ENCODE measurements at places on chromosomes 16 and 17.
A peak's percentile ranks its signal among the peaks of the same experiment; 100 is the strongest.

- DNase-seq = no peak
Measured at GRCh38 chr16:54460263-54460860, 173.8 kb upstream of the IRX3 start.

GRCh38 chr16:89841275-89841674, 13.0 kb downstream of the SPIRE2 start:
- no peak for DNase-seq

- no peak for DNase-seq
Measured at GRCh38 chr17:9533441-9533840, 42.2 kb downstream of the STX8 start.

DNA sequence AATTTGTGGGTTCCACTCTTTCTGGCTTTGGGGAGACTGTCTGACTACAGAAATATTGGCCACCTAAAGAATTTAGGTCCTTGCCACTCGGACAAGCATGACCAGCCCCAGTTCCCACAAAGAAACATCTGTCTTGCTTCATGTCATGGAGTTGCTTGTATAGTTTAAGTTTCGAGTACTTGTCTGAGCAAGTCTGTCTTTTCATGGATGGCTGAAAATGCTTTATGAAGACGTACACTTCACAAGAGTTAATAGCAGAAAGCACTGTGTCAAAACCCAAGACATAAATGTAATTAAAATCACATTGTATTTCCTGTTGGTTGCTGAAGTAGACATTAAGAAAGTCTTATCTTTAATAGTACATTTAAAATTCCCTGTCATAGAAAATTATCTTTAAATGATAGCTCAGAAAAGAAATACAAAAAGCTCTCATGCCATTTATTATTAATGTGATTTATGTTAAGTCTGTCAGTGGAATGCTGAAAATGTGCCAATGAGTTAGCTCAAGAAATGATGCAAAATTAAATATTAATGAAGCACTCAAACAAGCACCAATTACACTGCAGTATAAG, 29.8 kb upstream of the XYLT2 start:
- DNase-seq = no peak

GRCh38 chr17:83073389-83074063, 5.9 kb upstream of the METRNL start:
- DNase-seq = no peak

DNA sequence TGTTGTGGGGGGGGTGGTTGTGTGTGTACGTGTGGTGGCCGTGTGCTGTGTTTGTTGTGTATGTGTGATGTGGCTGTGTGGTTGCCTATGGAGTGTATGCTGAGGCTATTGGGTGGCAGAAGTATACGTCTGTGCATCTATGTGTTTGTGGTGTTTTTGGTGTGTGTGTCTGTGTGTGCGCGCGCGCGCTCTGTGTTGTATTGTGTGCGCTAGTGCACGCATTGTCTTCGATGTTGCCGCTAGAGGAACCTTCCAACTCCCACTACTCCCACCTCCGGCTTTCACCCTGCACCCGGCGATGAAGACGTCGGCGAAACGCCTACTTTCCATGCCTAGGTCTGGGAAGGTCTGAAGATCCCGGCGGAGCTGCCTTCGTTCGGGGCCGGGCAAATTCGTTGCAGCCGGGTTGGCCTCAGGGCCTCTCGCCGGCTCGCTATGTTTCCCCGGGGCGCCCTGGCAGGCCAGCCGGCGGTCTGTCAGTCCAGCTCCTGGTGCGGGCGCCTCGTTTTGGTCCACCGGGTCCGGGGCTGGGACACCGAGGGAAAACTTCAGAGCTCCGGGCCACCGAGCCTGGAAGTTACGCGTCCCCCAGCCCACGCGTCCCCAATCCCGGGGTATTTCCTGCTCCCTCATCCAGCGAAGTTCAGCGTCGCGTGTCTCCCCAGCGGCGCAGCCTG, 5.2 kb upstream of the DLX4 start:
- no peak for DNase-seq

GRCh38 chr17:51353296-51353695, 93.0 kb downstream of the UTP18 start:
- no peak for DNase-seq

GRCh38 chr17:30254150-30254549, 18.7 kb upstream of the SLC6A4 start:
- DNase-seq = no peak

DNA sequence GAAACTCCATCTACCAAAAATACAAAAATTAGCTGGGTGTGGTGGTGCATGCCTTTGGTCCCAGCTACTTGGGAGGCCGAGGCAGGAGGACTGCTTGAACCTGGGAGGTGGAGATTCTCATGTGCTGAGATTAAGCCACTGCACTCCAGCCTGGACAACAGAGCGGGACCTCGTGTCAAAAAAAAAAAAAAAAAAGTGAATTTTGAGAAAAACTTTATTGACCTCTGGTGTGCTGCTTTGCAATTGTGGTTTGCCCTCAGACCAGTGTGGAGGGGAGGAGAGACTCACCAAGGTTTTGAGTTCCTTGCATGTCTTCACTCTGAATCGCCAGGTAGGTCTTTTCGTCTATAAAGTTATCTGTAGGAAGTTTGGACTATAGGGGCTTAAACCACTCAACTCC, 145.2 kb downstream of the CPPED1 start:
- no peak for DNase-seq

GRCh38 chr17:78675316-78675616, 98.1 kb upstream of the DNAH17 start:
- DNase-seq = no peak

DNA sequence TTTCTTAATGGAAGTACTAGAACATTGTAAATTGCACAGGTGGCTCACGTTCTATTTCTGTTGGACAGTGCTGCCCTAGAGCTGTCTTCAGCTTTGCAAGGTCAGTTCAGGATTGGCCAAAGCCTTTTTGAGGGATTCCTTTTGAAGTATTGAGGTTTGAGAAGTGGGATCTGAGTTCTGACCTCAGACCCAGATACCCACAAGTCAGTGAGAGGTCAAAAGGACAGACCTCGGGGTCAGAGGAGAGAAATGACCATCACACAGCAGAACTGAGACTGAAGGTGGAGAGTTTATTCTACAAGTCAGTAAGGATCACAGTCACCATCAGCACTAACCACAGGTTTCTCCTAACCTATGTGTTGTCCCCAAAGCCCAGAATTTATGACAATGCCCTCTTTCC, 1.7 kb downstream of the ACSM5 start:
- no peak for DNase-seq

- DNase-seq = no peak
Measured at GRCh38 chr16:85495823-85496538, 117.1 kb upstream of the GSE1 start.

DNA sequence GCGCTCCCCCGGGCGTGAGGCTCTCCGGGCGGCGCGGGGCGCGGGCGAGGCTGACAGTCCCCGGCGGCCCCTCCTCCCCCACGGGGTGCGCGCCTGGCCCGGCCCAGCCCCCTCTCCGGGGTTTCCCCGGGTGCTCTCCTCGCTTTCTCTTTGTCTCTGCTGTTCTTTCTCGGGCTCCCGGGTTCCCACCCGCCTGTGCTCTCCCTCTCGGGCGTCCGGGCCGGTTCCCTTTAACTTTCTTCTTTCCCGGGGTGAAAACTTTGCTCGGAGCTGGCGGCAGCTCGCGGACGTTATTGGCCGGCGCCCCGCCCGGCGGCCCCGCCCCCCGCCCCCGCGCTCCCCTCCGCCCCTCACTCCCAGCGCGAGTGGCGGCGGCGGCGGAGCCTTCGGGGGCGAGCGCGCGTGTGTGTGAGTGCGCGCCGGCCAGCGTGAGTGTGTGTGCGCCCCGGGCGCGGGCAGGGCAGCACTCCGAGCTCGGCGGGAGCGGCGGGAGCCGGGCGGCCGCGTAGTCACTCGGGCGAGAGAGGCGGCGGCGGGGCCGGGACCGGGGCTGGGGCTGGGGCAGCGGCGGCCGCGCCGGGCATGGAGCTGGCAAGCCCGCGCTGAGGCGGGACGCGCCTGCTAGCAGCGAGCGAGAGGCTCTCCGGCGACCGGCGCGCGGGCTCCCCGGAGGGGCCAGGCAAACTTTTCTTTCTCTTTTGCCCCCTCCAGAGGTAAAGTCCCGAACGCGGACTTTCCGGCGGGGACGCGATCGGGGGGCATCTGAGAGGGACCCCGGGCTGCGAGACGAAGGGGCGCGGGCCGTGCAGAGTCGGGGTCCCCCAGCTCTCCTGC, at the start of gene NTN1:
Gene NTN1 (plus strand): TSS at position 353 of the 834 bp plus-strand sequence. CDS start 864 bp downstream, outside the sequence.
- DNase-seq = peak; percentile 27

DNA sequence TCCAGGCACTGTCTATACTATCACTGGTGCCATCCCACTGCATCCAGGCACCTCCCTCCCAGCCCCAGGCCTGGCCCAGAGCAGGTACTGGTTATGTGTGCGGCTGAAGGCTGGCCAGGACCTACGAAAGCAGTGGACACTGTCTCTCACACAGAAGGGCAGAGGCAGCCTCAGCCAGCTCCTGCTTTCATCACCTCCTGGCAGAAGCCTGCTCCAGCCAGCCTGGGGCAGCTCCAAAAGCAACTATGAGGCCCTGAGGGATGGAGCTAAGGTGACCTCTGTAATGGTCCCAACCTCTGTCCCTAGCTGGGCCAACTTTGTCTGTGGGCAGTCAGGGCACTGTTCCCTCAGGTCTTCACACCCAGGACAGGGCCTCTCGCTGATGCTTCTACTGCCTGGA, 18.8 kb downstream of the HSD11B2 start:
- no peak for DNase-seq

- no peak for DNase-seq
Measured at GRCh38 chr16:73793260-73793659, 503.4 kb upstream of the PSMD7 start.

DNA sequence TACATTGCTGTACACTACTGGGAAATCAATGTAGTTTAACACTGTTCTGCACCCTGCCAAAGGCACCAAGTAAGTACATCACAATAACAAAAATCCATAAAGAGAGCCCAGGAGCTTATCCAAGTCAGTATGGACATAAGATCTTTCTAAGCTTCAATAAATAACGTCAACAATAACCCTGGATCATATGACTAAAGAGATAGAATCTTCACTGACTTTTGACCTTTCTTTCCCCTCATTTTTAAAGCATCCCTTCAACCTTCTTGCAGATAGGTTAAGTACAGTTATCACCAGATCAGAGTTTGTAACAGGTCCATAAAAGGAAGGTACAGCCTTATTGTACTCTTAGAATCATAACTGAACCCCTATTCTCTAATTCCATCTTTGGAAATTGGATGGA, 2.3 kb downstream of the CEP20 start:
- no peak for DNase-seq

GRCh38 chr17:33200587-33200986, 92.5 kb downstream of the ASIC2 start:
- DNase-seq = no peak

DNA sequence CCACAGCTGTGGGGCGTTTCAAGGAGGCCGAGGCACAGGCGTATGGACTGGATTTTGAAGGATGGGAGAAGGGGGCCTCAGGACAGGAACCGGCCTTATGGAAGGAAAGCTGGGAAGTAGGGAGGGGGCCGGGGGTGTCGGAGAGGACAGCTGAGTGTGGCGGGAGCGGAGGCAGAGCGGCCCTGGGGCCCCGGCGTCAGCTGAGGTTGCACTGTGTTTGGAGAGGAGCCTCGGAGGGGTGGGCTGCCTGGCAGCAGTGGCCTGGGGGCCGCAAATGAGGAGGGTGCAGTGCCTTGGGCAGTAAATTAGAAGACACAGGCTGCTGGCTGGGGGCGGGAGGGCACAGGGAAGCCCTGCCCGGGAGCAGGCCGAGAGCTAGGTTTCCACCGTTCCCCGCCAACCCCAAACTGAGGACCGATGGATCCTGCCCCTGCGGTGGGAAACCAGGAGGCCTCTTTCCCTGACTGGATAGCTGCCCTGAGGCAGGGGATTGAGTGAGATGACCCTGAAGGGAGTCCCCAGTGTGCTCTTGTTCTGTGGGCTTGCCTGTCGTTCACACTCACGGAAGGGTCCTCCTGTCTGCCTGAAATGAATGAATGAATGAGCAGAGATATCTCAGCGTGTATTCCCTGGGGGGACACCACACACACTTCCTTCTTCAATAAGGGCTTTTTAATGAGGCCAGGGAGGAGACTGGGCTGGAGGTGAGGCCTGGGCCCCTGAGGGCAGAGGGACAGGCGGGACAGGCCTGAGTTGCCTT, 18.4 kb downstream of the FOXJ1 start:
- no peak for DNase-seq

- DNase-seq = no peak
Measured at GRCh38 chr17:30557916-30558685, 80.9 kb downstream of the GOSR1 start.

- DNase-seq = no peak
Measured at GRCh38 chr17:17492571-17492970, 3.6 kb downstream of the RASD1 start.

- no peak for DNase-seq
Measured at GRCh38 chr17:72702998-72703397, 389.5 kb downstream of the SLC39A11 start.

- DNase-seq = peak; percentile 83
Measured at GRCh38 chr17:38557836-38558727, 47.7 kb downstream of the SRCIN1 start.

GRCh38 chr17:17420082-17420481, 56.7 kb upstream of the MED9 start:
- DNase-seq = no peak

DNA sequence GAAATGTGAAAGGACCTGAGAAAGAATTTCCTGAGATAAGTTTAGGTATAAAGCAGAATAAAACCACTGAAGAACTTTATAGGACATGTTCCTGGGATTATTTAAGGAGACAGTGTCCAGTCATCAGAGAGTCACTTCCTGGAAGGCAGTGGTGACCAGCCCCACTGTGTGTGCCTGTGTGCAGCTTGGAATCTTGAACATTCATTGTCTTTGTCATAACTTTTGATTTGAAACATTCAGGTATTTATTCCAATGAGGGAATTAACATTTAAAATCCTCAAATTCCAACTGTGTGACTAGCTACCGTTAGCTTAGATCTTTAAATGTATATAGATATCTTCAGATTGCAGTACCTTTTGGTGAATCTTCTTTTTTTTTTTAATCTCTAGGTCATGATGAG, 61.7 kb upstream of the MRC2 start:
- no peak for DNase-seq

DNA sequence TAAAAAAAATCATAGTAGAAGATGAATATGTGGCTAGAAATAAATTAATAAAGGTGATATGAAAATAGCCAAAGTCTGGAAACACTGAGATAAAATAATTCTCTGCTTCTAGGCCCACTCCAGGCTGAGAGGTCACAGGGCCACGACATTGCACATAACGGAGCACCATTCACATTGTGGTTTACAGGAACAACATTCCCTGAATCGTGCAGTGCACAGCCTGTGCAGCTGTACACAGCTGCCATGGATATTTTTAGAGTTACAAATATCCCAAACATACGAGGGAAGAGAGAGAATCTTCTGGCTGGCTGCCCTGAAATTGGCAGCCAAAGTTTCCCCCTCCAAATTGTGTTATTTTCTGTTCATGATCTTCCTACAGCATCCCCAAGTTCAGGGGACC, 68.8 kb downstream of the GSG1L start:
- DNase-seq = no peak

GRCh38 chr16:59259950-59260319, 525.8 kb upstream of the GOT2 start:
- no peak for DNase-seq

GRCh38 chr17:29918922-29919856, 10.8 kb downstream of the SSH2 start:
- DNase-seq = no peak

GRCh38 chr17:20184181-20184580, 175.0 kb downstream of the SPECC1 start:
- no peak for DNase-seq

- DNase-seq = no peak
Measured at GRCh38 chr17:56581635-56582627, 11.6 kb upstream of the NOG start.

GRCh38 chr16:55832773-55833691, at the start of gene CES1:
Gene CES1, minus strand, starts transcription at chr16:55833096. Its CDS starts 41 bp downstream, at chr16:55833055.
- DNase-seq = no peak
